ENCODE measurements at places on chromosomes 3 and 15. TPM values are rescaled to one million over a fixed set of nuclear protein-coding genes. Genes with fewer than 3 reads are reported as not detected.

KIF7 gene
- polyA plus RNA-seq = 10.3 TPM

LTF gene
- polyA plus RNA-seq = 3.4 TPM

FRG2C gene
- polyA plus RNA-seq = 0.03 TPM

GRCh38 chr3:185813691-185814215 lies 11.1 kb downstream of the IGF2BP2 start:
- DNase-seq = no peak

GRCh38 chr15:96535148-96535547 lies 204.6 kb downstream of the NR2F2 start:
- DNase-seq = no peak

DNA sequence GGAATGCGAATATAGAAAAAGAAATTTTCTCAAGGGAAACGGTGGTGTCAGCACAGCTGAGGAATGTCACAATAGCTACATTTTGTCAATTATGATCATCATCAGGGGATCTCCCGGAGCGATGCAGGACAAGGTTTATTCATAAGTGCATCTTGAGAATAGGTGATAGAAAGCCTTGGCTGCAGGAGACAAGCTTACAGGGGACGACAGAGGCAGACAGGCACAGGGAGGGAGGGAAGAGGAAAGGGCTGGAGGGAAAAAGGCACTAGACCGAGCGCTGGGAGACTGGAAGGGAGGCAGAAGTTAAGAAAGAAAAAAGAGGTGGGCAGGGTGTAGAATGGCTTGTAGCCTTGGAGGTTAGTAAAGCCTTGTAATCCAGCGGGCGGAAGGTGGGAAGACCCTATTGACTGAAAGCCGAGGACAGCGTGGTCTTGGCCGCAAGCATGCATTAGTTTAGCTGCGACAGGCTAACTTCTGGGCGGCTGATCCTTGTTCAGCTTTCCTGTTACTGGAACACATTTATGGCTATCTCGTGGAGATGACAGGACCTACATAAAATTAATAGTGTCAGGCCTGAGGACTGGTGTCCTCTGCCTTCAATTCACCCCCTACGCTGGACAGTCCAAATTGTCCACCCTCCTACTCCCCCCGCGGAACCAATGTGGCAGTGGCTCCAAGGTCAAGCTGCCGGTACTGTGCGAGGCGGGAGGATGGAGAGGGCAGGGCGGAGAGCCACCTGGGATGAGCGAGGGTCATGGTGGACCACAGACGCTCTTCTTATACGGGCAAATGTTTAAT lies 1.4 kb upstream of the NECTIN3 start:
- DNase-seq = no peak

DNA sequence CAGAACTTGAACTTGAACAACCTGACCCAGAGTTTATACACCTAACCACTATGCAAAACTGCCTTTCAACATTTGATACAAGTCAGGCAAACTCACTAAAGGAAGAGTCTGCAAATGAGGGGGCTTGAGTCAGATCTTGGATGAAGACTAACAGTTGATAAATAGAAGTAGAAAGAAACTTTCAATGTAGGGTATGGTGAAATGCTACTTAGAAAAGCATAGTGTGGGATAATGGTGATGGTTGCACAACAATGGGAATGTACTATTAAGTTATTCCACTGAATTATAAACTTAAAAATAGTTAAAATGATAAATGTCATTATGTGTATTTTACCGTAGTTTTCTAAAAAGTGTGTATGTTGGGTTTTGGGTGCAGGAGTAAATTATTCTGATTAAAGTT lies 19.7 kb upstream of the ZNF280D start:
- no peak for DNase-seq

DNA sequence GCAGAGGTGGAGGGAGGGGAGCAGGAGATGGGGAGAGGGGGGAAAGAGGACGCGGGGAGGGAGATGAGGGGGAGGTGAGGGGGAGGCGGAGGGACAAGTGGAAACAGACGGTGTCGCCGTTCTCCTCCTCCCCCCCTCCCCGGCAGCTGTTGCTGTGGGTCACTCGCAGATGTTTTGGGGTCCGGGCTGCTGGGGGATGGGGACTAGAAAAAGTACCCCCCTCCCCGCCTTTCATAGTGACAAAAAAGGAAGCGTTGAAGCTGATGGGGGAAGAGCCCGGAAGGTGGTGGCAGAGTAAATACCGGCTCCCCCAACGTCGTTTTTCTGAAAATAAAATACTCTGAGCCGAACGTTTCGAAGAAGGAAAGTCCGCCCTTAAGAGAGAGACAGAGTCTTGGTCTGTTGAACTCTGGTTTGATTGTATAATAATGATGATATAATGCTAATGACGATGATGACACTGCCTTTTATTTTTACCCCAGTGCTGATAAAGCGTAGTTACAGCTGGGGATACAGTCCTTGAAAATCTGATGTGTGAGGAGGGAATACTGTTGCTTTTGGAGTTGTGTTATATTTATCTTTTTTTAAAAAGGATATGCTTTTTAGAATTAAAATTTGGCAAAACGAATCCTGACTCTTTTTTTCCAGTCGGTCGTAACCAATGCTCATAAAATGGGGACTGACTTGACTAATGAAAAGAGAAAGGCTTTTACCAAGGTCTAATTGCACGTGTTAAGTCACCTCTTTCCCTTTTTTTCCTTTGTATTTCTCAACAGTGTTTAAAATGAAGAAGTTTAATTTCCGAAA lies 993 bp downstream of the STXBP5L start:
- no peak for DNase-seq

- DNase-seq = no peak
Measured at GRCh38 chr3:57093971-57094535, 33.6 kb downstream of the SPATA12 start.

- no peak for DNase-seq
Measured at GRCh38 chr15:39028069-39028468, 463.5 kb upstream of the RASGRP1 start.

- no peak for DNase-seq
Measured at GRCh38 chr15:39830166-39830565, 47.5 kb upstream of the FSIP1 start.

GRCh38 chr15:75695634-75696310 lies 16.9 kb downstream of the CSPG4 start:
- DNase-seq = no peak

DNA sequence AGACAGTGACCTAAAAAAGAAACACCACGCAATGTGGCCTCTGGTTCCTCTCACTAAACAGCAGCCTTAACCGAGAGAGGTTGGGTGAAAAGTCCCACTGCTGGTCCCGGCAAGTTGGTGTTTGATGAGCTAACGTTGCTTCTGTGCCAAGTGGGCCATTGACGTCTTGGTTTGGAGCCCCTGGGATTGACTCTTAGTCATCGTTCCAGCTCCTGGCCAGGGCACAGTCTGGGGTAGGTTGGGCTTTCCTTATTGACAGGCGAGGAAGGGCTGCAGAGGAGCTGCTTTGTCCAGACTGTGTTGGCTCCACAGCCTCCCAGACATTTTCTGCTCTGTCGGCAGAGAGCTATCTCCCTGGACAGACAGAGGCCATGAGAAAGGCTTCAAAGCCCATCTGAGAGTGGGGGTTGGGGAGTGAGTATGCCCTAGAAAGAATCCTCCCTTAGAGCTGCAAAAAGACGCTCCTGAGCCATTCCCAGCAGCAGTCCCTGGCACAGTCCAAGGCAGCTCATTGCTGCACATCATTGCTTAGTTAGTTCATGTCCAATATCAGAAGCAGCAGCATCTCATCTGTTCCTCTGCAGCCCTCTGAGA lies 28.6 kb upstream of the C3orf80 start:
- DNase-seq = no peak

DNA sequence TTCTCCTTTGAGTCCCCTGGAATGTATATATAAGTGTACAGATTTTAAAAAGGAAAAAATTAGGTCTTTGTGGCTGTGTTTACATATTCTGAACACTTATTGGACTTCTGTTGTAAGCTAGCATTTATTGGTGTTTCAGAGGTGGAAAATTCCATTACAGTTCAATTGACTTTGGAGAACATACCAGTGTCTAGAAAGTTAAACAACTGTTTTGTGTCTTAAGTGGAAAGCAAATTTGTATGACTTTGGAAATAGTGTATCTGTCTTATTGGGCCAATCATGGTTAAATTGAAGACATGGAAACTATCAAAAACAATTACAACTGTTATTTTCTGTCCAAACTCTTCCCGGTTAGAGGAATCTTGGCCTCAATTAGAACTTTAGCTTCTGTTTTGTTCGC lies 265.0 kb upstream of the C2CD4B start:
- no peak for DNase-seq

Data from right renal pelvis (tissue), 4 donors.